ENCODE measurements at places on chromosomes 5 and 9. TPM values are rescaled to one million over a fixed set of nuclear protein-coding genes. Genes with fewer than 3 reads are reported as not detected.
A peak's percentile ranks its signal among the peaks of the same experiment; 100 is the strongest.

Gene ADAMTS6
- 135 TPM for total RNA-seq

DNA sequence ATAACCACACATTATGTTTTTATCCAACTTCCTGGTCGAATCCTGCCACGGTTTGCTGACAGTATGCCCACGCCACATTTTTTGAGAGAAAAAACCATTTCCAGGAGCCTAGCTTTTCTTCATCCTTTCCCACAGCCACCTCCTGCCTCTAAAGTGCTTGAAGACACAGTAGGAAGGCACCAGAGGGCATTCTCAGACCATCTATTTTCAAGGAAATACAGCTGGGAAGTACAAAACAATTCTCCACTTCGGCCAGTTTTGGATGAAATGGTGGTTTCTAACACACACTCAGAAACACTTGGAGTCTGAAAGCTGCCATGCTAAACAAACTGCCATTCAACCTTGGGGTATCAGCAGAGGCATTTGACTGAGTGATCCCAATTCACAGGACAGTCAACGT is 86.3 kb upstream of the RPS23 start:
- DNase-seq: peak; percentile 46

Gene IL6ST
- 804 TPM for total RNA-seq

GRCh38 chr5:148469501-148469935 is 85.8 kb downstream of the FBXO38 start:
- DNase-seq: peak; percentile 34

Gene DRD1
- total RNA-seq: under 0.01 TPM

Gene SNCB
- total RNA-seq: not detected

Gene SH3PXD2B
- total RNA-seq: 58.3 TPM

Gene ZNF484
- total RNA-seq: 14.4 TPM

GRCh38 chr9:137201205-137201868 is 796 bp upstream of the TPRN start:
- DNase-seq: no peak

GRCh38 chr9:90767523-90768100 is 34.0 kb upstream of the SYK start:
- DNase-seq: no peak

DNA sequence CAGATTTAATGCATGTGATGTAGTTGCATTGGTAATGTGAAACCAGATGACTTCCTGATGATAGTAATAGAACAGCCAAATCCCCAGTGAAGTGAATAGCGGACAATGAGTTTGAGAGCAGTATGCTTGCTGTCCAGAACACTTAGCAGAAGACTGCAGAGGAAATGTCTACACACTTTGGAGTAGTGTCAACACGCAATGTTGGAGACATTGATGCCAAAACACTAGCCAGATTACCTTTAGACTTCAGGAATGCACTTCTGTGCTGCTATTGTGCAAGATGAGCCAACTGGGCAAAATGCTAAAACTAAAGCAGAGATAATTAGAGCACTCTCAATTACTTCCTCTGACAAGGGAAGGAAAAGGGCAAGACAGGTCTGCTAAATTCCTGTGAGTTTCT is 176.7 kb downstream of the PRDM9 start:
- DNase-seq: no peak

DNA sequence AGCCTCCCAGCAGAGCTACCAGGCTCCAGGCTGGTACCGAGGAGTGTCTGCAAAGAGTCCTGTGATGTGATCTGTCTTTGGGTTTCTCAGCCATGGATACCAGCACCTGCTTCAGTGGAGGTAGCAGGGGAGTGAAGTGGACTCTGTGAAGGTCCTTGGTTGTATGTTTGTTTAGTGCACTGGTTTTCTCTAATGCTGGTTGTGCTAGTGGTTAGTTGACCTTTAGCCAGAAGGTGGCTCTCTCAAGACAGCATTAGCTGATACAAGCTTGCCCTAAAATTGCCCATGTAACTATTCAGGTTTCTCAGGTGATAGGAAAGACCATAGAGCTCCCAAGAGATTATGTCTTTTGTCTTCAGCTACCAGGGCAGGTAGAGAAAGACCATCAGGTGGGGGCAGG is 87.2 kb downstream of the MTAP start:
- no peak for DNase-seq

DNA sequence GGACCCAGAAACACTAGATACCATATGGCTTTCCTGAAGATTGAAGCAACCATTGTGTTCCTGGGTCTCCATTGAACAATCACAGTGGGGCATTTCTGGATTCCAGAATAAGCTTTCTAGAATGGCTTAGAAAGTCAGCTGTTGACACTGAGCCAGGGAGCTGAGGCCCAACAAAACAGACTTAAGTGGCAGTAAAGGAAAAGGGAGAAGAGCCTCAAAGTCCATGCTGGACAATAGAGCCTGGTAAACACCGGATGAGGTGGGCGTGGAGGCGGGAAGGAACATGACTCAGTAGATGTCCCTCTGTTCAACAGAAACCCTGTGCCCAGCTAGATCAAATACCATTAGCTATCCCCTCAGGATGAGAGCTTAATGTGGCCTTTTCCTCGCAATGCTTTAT is 14.8 kb downstream of the SPARC start:
- DNase-seq: no peak

DNA sequence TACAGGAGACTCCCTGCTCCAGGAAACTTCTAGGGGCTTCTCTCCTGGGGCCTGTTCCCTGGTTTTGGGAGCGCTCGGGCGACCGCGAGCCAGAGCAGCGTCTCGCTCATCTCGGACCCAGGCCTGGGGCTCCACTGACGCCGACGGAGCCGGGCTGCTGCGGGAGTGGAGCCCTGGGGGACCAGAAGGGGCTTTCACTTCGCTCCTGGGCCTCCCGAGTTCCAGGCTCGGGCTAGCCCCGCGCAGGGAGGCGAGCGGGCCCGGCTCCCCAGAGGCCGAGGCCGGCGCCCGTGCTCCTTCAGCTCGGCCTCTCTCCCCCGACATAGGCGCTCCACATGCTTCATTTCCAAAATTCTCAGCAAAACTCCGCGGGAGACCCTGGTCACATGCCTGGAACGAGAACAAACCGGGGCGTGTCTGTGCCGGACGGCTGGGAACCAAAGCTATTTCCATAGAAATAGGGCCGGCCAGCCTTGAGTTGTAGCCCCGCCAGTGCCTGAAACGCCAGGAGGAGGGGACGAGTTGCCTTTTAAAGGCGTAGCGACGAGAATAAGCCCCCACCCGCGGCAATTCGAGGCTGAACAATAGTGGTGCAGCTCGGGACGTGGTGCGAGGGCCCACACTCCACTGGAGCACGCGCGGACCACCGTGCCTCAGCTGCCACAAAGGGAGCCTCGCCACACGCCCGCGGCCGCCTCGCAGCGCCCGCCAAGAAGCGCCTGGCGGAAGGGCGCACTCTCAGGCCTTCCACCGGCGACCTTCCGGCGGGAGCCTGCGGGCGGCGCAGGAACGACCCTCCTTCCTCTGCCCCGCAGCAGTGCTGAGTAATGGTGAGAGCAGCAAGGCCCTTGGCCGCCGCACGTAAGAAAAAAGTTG is 1.1 kb upstream of the G3BP1 start:
- peak; percentile 91 for DNase-seq

Gene GNPDA1
- 65.1 TPM for total RNA-seq

DNA sequence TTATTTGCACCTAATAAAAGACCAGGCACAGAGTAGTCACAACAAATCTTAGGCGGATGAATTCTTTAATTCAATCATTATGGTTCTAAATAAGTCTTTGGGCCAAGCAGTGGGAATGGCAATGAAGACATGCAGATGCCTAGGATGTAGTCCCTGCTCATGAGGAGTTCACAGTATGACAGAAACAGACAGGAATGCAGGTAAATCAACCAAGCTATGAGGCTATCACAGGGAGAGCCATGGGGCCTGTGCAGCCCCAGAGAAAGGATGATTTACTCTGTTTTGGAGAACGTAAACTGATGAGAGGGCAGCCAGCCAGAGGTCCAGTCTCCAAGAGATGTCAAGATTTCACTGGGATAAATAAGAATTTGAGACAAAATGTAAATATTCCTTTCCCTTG is 129.4 kb downstream of the TRIM32 start:
- no peak for DNase-seq

DNA sequence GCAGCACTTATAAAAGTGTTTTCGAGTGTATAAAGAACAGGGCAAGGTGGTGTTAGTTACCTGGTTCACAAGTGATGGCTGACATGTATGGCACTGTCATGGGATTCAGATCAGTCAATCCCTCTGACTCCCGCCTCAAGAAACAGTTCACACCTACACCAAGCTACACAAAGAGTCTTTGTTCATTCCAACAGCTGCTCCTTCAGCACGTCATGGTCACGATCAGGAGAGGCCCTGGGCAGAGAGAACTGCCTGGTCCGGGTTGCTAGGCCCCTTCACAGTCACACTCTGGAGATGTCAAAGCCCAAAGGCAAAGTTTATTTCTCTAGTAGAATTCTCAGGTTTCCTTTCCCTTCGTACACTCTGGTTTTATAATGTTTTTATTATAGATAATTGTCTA is 426.7 kb downstream of the ZSWIM6 start:
- no peak for DNase-seq

Gene STK32A
- 1.8 TPM for total RNA-seq

DNA sequence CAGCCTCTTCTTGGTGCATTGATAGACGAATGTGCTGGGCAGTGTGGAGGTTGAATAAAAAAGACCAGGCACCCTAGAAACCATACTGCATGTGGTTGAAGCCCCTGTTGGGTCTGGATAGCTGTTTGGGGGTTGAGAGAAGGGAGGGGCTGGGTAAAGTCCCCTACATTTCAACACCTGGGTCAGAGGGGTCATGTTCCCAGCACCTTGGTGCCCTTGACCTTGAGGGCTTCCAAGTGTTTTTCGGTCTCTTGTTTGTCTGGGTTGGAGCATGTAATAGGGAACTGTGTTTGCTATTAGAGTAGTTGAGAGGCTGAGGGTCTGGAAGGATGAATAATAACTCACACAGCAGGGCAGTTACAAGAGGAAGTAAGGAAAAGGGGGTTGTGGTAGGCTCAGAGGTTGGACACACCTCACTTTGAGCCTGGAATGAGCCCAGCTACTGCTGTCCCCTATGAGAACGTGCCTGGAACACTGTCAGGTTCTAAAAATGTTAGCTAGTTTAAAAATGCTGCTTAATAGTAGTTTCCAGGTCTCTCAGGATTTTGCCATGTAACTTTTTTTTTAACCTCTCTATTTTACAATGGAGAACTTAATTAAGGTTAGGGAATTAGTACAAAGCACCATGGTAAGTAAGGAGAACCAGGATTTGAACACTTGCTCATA is 155.2 kb upstream of the SPRY4 start:
- DNase-seq: no peak

GRCh38 chr9:81125446-81126092 is 563.8 kb downstream of the TLE1 start:
- DNase-seq: no peak

Gene ZNF622
- total RNA-seq: 67.2 TPM

DNA sequence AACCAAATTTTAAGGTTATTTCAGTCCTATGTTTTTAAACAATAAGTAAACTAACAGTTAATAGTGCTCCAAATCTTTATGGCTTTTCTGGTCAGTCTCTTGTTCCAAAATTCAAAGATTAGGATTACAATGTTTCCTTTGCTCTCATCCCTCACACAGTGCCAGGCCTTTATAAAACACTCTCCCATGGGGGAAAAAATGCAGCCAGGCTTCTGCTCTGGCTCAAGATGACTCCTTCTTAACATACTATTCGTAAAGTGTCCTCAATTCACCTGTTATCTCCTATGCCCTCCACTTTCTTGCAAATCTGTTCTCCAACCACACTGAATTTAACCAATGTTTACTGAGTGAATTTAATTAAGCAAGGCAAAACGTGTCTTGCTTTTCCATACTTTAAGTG is 1.4 kb downstream of the CEP120 start:
- no peak for DNase-seq

GRCh38 chr9:126781186-126782052 is 23.4 kb upstream of the ZBTB43 start:
- peak; percentile 94 for DNase-seq

Gene OR13C4
- not detected for total RNA-seq

DNA sequence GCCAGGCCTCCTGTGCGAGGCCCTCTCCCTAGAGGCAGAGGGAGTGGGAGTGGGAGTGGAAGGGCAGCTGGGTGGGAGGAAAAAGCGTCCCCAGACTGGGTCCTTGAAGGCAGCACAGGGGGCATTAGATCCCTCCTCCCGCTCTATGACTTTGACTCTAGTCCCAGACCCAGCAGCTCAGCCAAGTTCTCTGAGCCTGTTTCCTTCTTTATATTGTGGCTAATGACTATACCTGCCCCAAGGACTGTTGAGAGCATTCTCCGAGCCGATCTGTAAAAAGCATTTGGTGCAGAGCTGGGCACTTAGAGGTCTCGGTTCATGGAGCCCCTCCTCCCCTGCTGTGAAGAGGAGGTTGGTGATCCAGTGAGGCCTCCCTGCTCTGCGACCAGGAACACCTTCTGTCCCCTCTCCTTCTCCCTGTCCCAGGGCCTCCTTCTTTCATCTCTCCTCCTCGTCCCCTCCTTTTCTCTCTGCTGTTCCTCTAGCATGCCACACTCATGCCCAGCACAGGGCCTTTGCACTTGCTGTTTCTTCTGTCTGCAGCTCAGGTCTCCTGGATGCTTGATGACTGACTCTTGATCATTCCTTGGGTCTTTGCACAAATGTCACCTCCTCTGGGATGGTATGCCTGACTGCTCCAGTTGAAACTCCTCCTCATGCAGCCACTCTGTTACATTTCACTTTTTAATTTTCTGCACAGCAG is 23.4 kb upstream of the PSD2 start:
- no peak for DNase-seq

Gene UBQLN1
- total RNA-seq: 117 TPM

Gene NMUR2
- not detected for total RNA-seq

- peak; percentile 73 for DNase-seq
Measured at GRCh38 chr9:133945314-133945975, 46.7 kb downstream of the VAV2 start.

DNA sequence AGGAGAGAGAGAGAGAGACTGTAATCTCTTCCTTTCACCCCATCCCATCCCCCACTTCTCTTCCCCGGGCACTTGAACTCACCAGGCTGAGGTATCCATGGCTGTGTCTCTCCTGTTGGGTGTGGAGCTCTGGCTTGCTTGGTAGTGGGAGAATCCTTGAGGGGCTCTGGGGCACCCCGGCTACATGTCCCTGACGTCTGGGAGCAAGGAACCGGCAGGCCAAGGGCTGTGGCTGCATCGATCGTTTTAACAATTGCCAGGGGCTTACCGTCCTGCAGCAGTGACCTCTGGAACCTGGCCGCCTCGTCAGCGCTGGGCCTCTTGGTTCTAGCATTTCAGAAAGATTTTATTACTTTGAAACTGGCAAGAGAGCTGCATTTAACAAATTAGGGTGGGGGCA is 30.0 kb downstream of the FGF18 start:
- DNase-seq: peak; percentile 51

- DNase-seq: no peak
Measured at GRCh38 chr5:81554647-81555046, 160.7 kb upstream of the ACOT12 start.

DNA sequence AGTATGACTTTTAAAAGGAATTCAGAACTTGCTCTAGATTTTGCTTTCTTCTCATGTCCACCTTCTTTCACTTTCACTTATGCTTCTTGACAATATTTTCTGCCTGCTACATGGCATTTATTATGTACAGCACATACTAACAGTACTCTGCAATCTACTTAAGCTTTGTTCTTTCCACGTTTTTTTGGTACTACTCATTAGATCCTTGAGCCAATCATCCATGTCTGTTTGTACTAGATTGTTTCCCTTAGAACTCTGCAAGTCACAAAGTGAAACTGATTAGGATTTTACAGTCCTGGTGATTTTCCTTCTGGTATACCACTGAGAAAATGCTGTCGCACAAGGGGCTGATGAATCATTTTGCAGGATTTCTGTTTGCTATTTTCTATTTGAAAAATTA is 78.3 kb downstream of the PARP8 start:
- DNase-seq: peak; percentile 26

GRCh38 chr5:14206028-14206725 is 63.0 kb downstream of the TRIO start:
- DNase-seq: no peak
